Small intestine (tissue), 16 donors: ENCODE measurements at places on chromosomes 4 and X. TPM values are rescaled to one million over a fixed set of nuclear protein-coding genes. Genes with fewer than 3 reads are reported as not detected.

DNA sequence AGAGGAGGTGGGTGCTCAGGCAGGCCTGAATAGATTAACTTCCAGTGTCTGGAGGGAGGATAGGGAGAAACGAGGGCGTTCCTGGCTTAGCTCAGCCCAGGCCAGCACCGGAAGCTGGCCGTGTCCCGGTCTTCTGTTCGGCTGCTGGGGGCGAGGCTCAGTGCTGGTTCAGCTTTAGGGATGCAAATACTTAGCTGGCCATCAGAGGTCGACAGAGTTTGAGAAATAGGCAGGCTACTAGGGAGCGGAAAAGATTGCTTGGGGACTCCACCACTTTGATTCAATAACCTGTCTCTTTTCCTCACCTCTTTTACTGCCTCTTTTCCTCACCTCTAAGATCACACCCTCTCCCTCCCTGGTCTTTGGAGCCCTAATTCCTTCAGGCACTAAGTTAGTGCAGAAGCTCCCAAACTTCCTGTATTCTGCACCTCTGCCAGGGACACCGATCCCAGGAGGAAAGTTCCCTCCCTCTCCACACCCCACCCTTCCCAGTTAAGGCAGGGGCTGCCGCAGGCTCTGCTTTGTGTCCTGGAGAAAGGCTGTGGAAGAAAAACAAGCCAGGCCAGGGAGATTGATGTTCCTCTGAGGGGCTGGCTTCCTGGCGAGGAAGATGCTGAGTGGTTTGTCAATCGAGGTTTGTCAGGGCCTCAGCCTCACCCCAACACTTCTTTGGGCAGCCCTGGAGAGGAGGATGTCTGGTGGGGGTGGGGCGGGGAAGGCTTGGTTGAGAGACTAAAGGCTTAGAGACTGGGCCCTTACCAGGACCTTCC is 6.0 kb upstream of the EFNB1 start:
- peak; percentile 56 for DNase-seq

DNA sequence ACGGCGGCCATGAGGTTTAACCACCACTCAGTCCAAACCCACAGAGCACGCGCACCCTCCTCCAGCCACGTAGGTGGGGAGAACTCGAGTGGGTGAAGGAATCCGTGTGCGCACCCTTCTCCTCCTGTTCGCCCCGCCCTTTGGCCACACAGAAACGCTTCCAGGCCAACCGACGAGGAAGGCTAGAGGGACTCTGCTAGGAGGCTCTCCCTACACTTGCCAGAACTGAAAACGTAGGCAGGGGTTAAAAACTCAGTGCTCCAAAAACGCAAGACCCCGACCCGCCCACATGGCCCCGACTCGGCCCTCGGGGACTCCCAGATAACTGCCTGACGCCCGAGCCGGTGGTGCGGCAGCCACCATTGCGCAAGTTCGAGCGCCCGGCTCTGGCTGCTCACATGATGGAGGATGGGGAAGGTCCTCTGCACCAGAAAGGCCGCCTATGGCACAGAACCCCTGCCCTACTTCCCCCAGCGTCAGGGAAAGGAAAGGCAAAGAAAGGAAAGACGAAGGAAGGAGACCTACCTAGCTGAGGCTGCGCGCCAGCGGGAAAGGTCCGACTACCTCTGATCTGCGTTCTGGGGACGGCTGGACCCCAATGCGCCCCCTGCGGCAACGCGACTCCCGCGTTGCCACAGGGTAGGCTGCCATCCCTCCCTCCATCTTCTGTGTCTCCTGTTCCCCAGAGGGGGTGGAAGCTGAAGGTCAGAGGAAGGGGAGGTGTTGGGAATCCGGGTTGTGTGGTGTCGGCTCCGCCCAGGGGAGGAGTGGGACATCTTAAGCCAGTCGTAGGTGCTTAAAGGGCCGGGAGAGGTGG is 201.9 kb upstream of the AGTR2 start:
- DNase-seq, result peak; percentile 51

DNA sequence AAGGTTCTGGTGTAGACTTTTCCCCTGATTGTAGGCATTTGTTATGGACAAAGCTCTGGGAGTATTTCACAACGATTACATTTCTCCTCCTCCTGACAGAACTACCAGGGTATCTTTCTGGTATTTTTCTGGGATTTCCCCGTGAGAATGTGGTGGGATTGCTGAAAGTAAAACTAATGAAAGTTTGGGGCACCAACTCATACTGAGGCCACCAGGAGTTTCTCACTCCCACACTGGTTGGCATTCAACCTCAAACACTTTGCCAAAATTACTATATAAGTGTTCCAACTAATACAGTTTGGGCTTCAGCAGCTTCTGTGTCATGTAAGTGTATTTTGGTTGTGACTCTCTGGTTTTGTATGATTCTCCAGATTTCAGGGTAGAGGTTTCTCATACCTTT is 855.1 kb downstream of the GLUD2 start:
- DNase-seq, result no peak

DNA sequence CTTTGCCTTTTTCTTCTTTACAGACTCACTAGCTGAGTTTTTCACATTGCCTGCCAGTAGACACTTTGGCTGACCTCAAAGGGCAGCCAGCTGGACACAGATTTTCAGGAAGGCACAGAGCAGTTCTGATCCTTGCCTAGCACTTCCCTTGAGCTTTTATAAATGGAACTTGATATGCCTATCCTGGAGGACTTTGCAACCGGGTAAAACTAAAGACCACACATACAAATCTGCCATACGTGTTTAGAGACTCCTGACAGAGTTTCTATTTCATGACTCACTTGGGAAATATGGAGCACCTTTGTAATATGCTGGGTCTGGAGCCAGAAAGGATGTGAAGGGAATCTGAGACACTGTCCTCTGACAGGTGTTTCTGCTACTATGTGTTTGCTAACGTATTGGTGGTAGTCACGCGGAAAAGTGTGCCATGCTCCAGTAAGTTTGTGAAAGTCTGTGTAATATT is 56.7 kb upstream of the RASSF6 start:
- no peak for DNase-seq

The ASB9 gene
- polyA plus RNA-seq, result 0.54 TPM
